RPMI8226 (cell line): ENCODE measurements at places on chromosomes 2 and 18.

GRCh38 chr2:112812318-112813267 lies 24.0 kb downstream of the IL1B start:
- DNase-seq, result no peak

DNA sequence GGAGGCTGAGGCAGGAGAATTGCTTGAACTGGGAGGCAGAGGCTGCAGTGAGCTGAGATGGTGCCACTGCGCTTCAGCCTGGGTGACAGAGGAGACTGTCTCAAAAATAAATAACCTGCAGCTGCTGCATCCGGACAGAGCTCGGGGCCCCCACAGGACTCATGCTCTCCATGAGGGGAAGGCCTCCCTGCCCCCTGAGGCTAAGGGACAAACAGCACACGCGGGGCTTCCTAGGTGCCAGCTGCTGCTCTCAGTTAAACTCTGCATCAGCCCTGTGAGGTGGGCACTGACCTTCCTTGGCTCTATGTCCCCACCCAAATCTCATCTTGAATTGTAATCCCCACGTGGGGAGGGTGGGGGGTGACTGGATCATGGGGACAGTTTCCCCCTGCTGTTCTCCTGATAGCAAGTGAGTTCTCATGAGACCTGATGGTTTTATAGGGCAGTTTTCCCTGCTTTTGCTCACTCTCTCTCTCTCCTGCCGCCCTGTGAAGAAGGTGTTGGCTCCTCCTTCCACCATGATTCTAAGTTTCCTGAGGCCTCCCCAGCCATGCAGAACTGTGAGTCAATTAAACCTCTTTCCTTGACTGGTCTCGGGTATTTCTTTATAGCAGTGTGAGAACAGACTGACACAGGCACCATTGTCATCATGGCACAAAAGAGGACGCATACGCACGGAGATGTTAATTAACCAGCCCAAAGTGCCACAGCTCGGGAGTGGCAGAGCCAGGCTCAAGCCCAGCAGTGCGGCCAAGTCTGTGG lies 49.9 kb upstream of the TAF1B start:
- DNase-seq, result no peak

- DNase-seq, result no peak
These were observed 24.0 kb downstream of the PKDCC start for GRCh38 chr2:42071791-42072190.

DNA sequence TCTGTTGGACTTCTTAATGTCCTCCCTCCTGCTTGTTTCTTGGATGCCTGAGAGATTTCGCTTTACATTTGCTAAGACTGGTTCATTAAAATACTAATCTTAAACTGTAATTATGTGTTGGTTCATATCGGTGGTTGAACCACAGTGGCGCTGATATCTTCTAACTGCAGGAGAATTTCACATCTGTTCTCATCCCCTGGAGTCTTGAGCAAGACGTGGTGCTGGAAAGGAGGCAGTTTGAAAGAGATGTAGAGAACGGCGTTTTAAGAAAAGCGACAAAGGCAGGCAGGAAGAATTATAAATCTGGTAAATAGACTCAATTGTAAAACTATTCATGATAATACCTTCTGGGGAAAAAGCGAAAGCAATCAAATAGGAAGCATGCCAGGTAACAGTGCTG lies 79.5 kb downstream of the NXPH2 start:
- no peak for DNase-seq
